ENCODE measurements at places on chromosomes 6 and 20.

DNA sequence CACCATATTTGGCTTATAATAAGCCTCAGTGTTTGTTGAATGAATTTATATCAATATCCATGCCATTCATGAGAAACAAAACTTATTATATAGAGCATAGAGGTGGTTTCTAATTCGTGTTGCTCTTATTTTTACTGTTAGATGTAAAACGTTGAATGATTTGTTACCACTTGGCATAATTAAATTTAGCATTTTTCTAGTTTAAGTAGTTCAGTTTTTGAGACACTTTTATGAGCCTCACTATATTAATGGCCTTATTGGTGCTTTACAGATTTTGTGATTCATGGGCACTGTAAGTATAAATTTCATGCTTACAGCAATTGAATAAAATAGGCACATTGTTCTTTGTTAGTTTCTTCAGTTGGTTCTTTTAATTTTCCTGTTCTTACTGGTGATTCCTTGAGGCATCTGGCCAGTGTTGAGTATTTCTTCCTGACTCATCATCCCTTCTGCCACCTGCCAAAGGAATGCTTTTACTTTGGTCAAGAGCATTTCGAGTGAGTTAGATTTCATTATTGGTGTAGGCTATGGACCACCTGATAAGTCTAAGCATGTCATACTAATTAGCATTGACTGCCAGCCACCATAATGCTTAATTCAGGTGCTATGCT is 34.8 kb downstream of the CDKAL1 start:
- DNase-seq, result no peak

- DNase-seq, result no peak
These were observed 63.5 kb upstream of the VSTM2L start for GRCh38 chr20:37839432-37839827.

DNA sequence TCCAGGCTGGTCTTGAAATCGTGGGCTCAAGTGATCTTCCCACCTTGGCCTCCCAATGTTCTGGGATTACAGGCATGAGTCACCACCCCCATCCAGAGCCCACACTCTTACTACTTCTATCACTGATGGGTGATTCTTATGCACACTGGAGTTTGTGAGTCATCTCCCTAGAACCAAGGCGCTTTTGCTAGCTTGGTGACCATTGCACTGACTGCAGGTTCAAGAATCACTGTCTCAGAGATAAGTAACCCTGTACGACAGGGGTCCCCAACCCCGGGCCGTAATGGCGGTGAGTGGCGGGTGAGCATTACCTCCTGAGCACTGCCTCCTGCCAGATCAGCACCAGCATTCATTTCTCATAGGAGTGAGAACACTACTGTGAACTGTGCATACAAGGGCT is 118.8 kb downstream of the MAP3K7 start:
- DNase-seq, result no peak

DNA sequence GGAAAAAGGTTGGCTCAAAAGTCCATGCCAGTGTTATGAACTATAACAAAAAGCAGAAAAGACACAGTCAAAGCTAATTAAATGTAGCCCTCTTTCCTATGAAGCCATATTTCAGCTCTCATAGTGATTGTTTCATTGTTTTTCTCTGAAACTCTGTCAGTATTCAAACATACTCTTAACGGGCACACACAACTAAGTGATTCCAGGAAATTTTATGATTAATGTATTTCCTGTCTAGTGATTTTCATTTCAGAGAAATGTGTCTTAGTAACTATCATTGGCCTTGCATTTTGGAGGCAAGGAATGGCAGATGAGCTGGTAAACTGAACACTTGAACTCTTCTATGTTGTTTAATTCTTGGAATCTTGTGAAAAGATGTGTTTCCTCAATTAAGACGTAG is 68.0 kb downstream of the CLVS2 start:
- DNase-seq, result no peak

DNA sequence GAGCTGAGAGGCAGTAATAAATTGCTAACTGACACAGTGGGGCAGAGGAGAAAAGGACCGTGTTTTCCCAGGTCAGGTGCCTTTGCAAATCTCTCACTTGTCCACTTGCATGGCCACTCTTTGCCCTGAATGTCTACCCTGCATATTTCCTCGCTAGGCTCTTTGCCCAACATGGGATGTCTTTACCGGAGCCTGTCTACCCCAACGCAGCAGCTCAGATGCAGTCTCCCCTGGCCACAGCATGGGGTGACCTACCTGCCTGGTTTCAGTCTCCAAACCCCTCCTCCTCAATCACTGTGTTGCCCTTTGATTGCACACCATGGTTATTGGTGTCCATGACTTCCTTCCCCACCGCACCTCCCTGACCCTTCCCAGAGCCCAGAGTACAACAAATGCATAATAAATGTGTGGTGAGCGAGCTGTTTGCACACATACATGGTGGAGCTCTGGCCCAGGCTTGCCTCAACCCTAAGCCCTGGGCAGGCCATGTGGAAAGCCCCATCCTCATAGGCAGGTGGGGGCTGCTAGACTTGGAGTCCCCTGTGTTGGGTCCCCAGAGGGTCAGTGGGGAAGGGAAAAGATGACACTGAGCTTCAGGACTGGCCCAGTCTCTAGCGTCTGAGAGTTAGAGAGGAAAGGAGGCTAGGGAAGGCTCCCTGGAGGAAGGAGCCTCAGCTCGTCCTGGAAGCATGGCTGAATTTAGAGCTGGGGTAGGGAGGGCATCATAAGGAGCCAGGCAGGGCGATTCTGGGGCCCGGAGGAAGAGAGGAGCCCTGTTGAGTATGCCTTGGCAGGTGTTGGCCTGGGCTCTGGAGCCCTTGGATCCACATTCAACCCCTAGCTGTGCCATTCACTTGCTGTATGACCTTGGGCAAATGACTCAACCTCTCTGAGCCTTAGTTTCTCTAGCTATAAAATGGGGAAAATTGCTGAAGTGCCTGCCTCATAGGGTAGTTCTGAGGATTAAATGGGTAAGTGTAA is 4.4 kb upstream of the BPIFB6 start:
- no peak for DNase-seq

GRCh38 chr6:169961772-169962561 is 210.5 kb downstream of the ERMARD start:
- peak; percentile 73 for DNase-seq

- no peak for DNase-seq
These were observed 106.4 kb upstream of the CEP162 start for GRCh38 chr6:84333842-84334241.

- DNase-seq, result no peak
These were observed 596.1 kb upstream of the CITED2 start for GRCh38 chr6:139970591-139970991.

- no peak for DNase-seq
These were observed 307.2 kb upstream of the THEMIS start for GRCh38 chr6:128208078-128208477.

All from posterior cingulate gyrus (tissue), 11 donors.